ENCODE measurements at places on chromosomes 1 and 21.

- DNase-seq, result no peak
Measured at GRCh38 chr1:77036560-77036959, 169.3 kb downstream of the ST6GALNAC5 start.

DNA sequence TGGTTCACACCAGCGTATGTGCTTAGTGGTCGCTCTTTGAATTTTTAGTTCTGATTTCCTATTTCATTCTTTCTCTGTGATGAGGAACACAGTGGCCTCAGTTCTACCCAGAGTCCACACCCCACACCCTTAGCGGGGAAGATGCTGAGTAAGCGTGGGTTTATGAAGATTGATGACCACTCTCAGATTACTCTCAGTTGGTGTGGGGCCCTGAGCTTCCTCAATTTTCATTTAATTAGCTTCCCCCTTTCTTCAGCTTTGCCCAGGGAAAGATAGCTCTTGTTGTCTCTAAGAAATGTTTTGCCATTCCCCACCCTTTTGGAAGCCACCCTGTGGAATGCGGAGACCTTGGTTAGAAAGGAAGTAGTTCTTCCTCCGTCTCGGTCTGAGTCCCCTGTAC is 299.9 kb upstream of the PROX1 start:
- no peak for DNase-seq

DNA sequence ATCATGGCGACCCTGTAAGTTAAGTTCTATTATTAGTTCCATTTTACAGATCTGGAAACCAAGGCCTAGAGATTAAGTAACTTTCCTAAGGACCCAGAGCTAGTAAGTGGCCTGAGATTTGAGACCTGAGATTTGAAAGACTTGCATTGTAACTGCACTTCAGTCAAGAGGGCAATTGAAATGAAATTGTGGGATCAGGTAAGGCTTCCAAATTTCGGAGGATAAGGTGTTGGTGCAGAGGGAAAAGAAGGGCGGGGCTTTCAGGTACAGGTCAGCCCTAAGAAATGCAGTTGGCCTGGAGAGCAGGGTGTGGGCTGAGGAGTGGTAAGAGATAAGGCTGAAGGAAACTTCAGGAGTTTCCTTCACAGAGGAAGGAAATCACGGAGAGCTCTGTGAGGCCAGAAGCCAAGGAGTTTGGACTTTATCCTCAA is 51.1 kb downstream of the SLC16A1 start:
- DNase-seq, result peak; percentile 74

GRCh38 chr1:17251246-17251645 is 2.3 kb downstream of the PADI3 start:
- DNase-seq, result no peak

- DNase-seq, result no peak
Measured at GRCh38 chr1:156749419-156750118, 1.9 kb downstream of the HDGF start.

DNA sequence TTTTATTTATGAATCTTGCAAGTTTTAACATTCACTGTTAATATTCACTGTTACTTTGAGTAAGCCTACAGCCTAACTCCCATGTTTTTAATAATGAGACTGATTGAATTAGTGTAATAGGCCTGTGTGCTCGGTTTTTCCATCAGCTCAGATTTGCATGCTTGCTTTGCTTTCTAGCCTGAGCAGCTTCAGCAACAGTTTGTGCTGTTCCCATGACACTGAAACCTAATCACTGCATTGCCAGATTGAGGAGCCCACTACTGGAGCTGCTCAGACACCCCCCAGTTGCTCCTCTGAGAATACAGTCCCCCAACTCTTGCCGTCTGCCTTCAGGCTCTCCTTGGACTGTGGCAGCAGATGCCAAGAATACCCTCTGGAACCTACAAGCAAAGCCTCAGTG is 695.4 kb downstream of the BRINP3 start:
- DNase-seq, result no peak

GRCh38 chr1:238753252-238753651 is 633.1 kb upstream of the CHRM3 start:
- DNase-seq, result no peak

DNA sequence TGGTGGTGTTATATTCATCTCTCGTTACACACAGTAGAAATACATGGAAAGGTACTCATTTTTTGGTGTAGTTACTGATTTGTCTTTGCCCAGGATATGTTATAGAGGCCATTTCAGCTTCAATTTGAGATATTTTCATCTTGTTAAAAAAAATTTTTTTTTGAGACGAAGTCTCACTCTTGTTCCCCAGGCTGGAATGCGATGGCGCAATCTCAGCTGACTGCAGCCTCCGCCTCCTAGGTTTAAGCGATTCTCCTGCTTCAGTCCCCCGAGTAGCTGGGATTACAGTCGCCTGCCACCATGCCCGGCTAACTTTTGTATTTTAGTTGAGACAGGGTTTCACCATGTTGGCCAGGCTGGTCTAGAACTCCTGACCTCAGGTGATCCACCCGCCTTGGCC is 19.0 kb downstream of the MORC3 start:
- no peak for DNase-seq

DNA sequence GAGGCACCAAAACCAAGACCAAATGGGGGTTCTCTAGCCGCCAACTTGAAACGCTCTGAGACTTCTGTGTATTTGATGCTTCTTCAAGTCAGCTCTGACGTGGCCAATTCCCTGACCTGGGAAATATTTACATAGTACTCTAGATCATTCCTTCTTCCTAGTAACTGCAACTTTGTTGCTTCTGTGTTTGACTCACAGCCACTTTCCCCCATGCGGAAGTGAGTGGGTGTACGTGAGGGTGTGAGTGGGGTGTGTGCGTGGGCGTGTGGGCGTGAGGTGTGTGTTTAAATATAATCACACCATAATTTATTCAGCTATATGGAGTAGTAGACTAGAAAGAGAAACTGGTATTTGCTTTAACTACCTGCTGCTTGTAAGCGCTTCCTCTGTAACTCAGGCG is 111.0 kb downstream of the TAS1R2 start:
- DNase-seq, result no peak

DNA sequence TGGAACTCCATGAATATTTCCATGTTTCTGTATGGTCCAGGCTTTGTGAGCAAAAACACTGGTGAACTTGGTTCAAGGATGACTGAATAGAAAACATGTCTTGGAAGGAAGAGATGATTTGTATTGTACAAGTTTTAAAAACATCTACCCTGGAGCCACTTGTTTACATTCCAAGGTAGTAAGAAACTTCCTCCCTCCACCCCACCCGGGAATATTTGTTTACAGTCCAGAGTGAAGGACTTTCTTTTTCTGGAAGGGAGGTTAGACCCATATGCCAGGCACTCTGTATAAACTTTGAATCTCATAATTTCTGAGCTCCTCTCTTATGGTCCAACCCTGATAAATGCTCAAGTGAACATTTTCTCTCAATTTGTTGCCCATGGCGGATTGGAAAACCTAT is 323.3 kb upstream of the LYPLAL1 start:
- DNase-seq, result no peak

- no peak for DNase-seq
Measured at GRCh38 chr1:230012741-230013140, 54.3 kb upstream of the GALNT2 start.

- DNase-seq, result no peak
Measured at GRCh38 chr21:43613755-43614638, 45.3 kb downstream of the HSF2BP start.

DNA sequence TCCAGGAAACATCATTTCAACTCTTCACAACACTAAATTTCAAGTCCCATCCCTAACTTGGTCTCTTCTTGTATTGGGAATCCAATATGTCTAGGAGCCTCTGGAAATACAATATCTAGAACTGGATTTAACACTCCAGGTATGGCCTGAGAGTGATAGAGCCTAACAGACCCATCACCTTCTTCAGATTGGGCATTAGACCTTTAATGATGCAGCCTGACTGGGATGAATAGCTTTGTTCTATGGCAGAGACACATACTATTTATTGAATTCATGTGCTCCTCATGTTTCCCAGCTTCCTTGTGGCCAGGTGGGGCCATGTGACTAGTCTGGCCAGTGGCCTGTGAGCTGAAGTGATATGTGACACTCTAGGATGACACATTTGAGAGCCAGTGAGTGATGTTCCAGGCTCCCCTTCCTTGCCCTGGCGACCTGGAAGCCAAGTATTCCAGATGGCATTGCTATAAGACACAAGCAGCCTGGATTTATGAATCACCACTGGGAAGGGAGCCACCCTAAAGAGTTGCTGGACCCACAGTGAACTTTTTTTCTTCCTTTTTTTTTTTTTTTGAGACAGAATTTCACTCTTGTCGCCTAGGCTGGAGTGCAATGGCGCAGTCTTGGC is 31.0 kb upstream of the POU3F1 start:
- no peak for DNase-seq

DNA sequence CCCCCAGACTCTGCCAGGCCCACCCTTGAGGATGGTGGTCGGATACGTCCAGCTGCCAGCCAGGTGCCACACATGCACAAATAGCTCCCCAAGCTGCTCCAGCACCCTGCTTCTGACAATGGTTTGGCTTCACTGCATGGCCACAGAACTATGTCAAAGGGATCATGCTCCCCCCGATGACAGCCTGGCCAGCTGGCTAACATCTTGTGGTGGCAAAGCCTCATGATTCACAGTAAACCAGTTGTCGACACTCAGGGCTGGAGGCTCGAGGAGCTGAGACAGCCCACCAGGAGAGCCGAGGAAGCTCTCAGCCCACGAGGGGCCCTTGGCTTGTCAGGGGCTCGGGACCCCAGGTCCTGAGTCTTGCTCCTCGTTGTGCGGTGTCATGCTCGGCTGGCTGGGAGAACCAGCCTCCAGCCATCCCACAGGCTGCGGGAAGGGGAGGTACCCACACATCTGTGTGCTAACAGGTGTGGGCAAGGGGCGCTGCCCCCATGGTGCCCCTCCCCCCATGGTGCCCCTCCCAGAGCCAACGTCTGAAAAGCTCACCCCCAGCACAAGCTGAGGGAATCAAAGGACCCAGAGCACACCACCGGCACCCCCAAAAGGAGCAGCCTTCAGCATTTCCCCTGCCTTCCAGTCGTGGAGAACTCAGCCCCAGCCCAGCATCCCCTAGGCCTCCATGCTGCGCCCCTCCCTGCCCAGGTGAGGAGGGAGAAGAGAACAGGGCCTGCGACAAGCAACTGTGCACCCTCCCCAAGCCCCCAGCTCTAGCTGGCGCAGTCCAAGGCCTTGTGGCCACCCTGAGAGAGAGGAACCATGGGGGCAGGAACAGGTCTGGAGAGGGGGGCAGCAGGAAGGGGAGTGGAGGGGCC is 41.2 kb downstream of the KIF21B start:
- DNase-seq, result no peak

- DNase-seq, result peak; percentile 57
Measured at GRCh38 chr1:214466403-214467077, 84.9 kb downstream of the PTPN14 start.

DNA sequence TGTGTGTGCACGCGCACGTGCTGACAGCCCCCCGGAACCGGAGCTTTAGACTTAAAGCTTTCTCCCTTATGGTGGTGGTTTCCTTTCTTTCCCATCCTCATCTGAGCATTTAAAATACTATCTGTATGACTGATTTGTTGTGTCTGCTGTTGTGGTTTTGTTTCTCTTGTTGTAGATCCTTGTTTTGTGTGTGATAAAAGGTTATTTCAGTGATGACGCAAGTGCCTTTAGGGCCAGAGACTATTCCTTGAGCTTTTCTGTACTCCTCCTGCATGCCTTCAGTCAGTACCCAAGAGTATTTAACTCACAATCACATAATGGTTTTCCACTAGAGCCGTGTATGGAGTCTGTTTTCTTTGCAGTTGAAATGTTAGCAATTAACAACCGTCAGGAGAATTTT is 45.4 kb downstream of the LCA5L start:
- no peak for DNase-seq

GRCh38 chr1:67570486-67571143 is 114.4 kb upstream of the GADD45A start:
- peak; percentile 91 for DNase-seq

DNA sequence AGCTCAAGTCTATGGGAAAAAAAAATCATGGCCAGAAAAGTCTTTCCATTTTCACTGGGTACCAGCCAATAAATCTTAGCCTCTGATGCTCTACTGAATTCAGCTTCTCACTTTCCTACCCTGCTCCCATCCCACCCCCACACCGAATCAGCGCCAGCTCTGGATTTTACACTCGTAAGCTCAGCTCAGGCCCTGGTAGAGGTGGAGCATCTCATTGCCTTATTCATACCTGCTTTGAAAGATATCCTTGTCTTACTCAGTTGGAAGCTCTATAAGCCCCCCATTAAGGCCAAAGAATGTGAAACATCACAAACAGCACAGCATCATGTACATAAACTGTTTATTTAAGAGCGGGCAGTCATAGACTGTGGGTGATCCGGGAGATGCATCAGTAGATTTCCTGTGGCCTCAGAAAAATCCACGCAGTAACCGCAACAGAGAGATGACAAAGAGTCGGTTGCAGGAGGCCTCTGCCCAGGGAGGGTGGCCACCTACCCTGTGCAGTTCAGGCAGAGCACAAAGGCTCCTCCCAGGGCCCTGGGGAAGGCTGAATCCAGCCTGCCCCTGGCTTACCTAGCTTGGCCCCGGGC is 36.4 kb upstream of the ETS2 start:
- DNase-seq, result no peak

DNA sequence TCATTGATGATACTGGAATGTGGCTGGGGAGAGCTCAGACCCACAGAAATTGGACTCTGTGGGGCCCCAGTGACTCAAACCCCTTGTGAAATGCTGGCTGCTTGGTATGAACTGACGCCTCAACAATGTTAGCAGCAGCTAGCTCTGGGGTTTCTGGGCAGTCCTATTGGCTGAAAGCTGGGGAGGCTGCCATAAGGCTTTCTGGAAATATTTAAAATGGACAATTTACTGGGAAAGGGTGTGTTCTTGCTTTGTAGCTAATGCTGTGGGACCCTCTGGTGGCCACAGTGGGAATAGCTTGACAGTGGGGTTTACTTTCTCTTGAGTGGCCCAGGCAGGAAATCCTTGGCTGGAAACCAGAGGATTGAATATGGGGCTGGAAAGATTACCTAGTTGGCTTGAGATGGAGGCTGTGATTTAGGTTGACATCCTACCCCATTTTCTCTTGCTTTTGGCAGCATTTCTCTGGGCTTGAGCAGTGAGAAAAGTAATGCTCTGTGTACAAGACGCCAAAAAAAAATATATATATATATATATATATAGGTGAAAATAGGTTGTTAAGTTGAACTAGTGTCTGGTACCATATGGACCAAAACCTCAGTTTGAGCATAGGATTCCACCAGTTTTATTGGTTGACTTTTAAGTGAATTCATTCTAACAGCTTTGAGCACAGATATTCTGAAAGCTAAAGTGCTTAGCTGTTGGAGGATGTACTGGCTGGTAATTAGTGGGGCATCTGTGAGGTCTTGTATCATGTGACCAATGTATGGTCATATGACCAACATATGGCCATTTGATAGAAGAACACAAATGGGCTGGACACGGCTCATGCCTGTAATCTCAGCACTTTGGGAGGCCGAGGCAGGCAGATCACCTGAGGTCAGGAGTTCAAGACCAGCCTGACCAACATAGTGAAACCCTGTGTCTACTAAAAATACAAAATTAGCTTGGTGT is 8.2 kb upstream of the S100A10 start:
- DNase-seq, result peak; percentile 80

- DNase-seq, result no peak
Measured at GRCh38 chr1:98402860-98403259, 258.7 kb upstream of the SNX7 start.

DNA sequence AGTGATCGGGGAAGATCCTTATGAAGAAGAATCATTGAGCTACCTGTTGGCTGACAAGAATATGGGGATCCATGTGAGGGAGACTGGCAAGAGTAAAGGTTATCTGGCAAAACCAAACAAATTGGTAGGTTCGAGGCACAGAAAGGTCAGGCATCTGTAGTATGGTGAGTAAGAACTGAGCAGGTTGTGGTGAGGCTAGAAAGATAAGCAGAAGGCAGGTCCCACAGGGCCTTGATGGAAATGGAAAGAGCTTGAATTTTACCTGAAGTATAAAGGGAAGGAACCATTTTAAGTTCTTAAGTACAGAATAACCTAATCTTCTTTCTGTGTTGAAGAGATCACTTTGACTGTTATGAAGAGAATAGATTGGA is 11.1 kb downstream of the PTPRC start:
- no peak for DNase-seq

All from RWPE1 (cell line).